ENCODE measurements at places on chromosomes 3 and 15.

- DNase-seq, result no peak
Observed at GRCh38 chr3:77096966-77097890, 57.3 kb downstream of the ROBO2 start.

GRCh38 chr15:99605490-99605931 lies 39.7 kb downstream of the MEF2A start:
- DNase-seq, result no peak

DNA sequence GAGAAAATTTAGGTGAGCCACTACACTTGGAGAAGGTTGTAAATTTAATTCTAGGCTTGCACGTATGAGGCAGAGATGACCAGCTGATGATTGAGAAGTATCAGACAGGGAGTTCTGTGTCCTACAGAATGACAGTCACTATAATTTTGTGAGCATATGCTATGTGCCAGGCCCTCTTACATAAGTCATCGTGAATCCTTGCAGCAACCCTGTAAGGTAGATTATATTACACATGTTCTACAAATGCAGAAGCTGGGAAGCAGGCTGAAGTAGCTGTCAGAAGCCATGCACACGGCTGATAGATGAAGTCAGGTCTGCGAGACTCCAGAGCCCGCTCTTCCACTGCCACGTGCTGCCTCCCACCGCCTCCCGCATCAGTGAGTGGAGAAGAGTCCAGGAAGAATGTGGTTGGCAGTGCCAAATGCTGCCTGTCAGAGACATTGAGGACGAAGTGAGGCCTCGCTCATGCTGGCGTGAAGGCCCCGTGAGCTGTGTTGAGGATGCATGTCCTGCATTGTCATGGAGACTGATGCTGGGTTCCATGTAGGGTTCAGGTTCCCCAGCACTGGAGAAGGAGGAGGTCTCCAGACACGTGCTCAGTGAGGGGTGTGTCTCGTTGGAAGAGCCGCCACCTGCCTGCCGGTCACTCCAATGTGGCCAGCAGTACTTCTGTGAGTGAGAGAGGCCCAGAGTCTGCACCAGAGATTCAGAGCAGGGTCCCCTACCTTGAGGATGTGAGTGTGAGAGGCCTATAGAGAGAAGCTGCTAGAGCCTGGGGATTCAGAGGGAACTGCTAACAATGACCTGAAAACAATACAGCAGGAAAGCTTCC lies 123.3 kb upstream of the PLXNA1 start:
- DNase-seq, result no peak

DNA sequence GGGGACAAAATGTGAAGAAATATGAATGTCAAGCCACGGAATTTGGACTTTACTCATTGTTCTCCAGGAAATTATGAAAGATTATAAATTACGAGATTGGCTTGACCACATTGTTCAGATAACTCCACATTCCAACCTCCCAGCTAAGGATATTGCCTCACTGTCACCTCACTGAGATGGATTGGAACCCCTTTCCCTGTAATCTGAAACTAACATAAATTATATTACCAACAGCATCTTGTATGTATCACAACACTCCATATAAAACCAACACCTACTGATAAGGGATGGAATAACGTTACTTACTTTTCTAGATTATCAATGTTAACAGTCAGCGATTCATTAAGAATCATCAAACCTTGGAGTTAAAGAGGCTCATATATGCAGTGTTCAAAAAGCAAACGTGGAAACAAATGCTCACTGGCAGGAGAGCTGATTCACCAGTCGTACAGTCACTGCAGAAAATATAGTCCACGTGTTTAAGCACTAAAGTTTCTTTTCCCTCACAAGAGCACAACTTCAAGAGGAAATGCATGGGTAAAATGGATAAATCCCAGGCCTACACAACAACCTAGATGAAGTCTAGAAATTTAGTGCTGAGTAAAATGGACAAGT lies 451.5 kb downstream of the FGF12 start:
- no peak for DNase-seq

DNA sequence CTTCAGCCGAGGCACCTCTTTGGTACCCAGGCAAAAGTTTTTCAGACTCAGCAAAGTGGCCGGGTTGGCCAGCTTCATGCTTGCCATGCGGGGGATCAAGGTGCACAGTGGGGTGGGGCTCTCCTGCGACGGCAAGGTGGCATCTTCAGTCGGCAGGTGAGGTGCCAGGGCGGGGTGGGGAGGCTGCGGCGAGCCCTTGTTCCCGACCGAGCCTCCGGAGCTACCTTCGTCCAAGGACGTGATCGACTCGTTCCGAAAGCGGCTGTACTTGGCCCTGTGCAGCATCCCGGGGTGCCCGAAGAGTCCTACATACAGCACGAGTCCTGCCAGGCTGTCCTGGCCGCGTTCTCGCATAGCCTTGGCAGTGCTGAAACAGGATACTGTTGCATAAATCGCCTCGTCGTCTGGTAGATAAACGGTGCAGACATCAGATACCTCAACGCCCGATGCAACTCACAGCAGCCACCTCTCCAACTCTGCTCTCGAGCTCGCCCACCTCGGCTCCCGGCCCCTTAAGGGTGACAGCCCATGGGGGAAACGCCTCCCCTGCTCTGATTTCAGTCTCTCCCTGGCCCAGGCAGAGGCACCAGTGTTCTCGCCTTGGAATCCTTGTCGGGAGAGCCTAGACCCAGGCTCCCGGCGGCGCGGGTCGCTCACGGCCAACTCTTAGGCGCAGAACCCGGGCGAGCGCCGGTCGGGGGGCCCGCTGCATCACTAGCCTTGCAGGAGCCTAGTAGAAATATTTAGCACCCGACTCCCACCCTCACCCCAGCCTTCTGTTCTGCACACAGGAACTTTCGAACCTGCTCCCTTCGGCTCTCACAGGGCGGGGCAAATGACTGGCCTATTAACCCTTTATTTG lies 826 bp downstream of the SHC4 start:
- no peak for DNase-seq

DNA sequence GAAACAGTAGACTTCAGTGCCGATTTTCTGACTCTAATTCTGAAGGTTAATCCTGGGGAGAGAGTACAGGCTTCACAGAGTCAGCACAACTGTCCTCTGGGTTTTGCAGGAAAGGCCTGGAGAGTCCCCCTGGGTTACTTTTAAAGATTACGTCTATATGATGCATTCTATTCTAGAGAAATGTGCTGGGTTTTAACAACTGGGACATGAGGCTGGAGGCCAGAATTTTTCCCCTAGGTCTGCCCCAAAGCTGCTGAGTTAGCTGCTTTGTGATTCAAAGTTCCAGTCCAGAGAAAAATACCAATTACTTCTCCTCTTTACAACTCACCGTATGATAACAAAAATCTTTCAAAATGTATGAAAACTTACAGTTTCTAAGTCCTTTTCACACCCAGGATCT lies 240.7 kb upstream of the TPRG1 start:
- DNase-seq, result no peak

GRCh38 chr3:43468133-43468532 lies 153.7 kb downstream of the ANO10 start:
- no peak for DNase-seq

DNA sequence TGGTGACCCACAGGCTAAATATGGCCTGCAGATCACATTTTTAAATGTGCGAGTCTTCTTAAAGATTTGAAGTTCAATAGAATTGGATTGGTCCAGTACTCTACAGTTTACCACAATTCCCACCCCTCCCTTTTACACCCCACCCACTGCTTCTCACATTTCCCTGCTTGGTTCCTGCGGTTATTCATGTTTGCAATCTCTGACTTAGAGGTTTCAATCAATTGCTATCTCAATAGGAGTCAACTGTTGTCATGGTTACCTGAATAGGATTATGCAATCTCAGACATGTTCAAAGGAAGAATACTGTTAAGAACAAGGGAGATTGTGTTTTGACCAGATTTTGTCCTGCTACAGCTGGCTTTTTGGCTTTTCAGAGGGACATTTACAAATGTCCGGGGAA lies 4.9 kb upstream of the C3orf49 start:
- no peak for DNase-seq

- DNase-seq, result no peak
Observed at GRCh38 chr3:124057420-124057819, 65.5 kb upstream of the ROPN1 start.

DNA sequence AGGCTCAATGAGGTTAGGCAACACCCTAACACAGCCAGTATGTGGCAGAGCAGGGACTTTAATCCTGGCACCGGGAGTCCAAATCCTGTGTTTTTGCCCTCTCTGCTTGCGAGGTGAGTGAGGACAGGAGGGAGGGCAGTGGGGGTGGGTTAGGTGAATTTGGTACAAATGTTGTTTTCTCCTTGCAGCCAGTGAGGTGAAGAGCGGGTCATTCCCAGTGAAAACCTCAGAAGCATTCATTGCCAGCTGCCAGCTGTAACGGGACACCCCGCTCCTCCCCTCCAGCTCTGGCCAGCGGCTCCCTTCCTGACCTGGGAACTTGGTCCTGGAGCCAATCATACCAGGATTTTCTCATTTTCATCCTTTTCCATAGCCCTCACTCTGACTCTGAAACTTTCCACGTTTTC lies 45.7 kb upstream of the RAB6B start:
- no peak for DNase-seq

DNA sequence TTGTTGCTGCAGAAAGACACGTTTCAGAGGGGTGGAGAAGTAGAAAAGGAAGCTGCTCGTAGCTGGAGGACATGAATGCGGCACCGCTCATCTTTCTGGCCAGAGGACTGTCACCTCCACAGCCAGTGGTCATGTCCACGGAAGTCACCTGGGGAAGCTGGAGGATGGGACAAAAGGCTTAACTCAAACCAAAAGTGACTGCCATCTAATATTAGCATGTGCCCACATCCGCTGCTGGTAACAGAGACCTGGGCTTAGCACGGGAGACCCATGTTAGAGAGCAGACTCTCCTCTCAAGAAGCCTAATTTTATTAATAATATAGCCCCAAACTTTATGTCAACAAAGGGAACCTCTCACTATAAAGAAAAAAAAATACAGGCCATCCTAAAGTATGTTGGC lies 5.9 kb downstream of the MEX3B start:
- no peak for DNase-seq

- DNase-seq, result no peak
Observed at GRCh38 chr3:145623349-145623748, 537.6 kb downstream of the PLOD2 start.

DNA sequence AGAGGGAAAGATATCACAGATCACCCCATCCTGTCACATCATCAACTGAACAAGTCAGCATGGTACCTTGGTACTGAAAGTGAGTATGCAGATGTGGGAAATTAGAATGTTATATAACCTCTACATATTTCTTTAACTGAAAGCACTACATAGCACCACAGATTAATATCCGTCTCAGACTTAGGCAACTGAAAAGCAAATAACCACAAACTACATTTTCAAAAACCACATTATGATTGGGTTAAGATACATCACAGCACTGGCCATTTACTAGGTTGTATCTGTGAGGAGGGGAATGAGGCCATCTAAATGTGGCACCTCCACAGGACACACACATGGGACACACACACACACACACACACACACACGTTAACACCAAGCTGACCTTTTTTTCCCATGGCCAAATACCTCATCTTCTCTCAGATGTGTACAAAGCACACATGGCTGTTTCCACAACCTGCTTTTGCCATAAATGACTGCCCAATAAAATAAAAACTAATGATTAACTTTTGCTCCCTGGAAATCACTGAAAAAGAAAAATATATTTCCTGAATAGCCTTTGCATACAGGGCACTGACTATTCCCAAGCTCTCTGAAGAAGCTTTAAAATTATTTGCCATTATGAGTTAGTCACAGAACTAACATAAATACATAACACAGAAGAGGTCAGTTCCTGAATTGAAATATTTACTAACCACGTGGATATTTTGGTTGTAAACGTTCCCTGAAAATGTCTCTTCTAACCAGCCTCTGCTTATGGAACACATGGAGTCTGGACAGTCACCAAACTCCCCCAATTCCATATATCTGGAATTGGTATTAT lies 60.1 kb downstream of the SUMF1 start:
- DNase-seq, result no peak

Measured in stimulated activated CD4-positive, alpha-beta T cell treated with anti-CD3 and anti-CD28 coated beads, Interleukin-15, amount 100 ng/mL, for 1 hour (primary cell).